ENCODE measurements at places on chromosomes 12 and 14.

GRCh38 chr14:95609398-95609990 is 74.6 kb downstream of the GLRX5 start:
- no peak for DNase-seq

DNA sequence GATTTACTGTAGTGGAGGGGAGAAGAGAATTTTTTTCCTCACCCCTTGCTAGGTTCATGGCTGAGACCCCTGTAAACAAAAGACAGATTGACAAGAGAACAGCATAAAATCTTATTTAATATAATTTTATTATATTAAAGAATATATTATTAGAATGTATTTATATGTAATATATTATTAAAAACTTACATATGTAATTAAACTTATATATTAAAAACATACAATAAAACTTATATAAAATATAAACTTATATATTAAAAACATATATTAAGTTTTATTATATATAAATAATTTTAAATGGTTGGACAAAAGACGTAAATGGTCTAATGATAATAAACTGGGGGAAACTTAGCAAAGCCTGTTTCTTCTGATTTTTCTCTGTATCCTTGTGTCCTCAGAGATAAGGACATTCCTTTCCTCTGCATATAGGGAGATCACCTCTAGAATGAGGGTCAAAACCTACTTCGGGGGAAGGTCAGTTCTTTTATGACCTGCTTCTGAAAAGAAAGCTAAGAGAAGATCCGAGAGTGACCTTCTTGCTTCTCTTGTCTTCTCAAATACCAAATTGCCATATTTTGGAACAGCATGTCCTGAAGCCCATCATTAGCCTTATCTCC is 8.9 kb upstream of the PPM1H start:
- no peak for DNase-seq

DNA sequence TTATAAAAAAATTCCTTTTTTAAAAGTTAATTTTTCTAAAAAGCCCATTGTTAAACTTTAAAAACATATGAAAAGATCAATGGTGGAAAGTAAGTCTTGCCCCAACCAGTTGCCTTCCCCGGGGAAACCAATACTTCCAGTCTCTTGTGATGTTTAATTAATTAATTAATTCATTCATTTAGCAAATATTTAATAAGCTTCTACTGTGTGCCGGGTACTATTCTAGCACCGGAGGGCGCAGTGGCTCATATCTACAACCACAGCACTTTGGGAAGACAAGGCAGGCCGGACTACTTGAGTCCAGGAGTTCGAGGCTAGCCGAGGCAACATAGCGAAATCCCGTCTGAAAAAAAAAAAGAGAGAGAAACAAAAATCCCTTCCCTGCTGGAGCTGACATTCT is 87.4 kb downstream of the HECTD4 start:
- DNase-seq, result no peak

GRCh38 chr12:13900718-13901117 is 80.7 kb downstream of the GRIN2B start:
- no peak for DNase-seq

DNA sequence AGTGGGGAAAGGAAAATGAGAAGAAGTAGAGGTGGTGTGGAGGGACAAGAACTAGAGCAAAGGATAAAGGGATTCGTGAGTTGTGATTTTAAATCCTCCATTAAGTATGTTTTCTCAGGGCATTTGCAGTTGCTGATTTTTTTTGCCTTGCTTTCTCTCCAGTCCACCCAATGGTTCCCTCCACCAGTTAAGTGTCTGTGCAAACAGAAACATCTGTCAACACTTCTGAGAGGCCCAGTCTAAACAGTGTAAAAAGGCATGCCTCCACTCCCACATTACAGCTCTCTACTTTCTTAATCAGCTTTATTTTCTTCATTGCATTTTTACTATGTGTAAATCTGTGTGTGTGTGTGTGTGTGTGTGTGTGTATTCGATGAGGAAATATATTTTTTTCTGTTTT is 141.2 kb downstream of the PPFIA2 start:
- DNase-seq, result no peak

DNA sequence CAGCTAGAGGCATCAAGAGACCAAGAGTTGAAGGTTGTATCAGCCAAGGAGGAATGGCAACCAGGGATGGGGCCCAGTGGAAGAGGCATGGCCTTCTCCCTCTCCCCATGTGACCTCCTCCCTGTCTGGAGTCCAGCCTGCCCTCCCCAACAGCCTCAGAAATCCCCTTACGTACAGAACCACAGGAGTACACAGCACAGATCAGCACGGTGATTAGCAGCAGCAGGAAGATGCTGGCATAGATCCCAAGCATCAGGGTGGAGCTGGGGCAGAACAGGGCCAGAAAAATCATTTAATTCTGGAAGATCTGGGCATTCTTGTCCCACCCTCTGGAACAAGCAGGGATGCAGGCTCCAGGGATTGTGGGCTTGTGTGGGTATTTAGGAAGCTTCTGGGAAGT is 14.4 kb downstream of the ADCY6 start:
- DNase-seq, result no peak

- no peak for DNase-seq
These were observed 30.6 kb upstream of the MSI1 start for GRCh38 chr12:120399531-120399930.

DNA sequence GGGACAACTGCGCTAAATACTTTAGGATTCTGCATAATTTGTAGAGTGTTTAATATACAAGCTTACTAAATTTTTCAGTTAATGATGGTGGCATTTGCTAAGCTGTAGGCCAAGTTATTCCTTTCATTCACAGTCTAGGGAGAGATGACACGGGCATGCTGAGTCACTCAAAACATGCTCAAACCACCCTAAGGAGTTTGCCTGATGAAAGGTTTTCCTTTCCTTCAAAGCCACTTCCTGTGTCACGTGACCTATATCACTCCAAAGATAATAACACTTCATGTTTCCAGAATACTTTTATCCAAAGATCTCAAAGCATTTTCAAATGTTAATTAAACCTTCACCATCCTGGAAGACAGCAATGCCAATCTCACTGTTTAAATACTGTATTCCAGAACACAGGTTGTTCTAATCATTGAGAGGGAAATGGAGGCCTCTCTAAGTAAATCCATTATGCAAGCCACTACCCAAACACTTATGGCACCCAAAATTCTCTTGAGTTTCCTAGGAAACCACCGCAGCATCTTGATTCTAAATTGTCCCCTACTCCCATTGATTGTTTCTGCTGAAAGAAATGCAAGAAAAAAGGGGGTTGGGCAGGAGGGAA is 207.0 kb upstream of the CDKN3 start:
- DNase-seq, result no peak

GRCh38 chr12:47870175-47870781 is 34.5 kb downstream of the VDR start:
- DNase-seq, result no peak

- no peak for DNase-seq
These were observed 23.4 kb upstream of the MAP3K9 start for GRCh38 chr14:70832561-70833305.

DNA sequence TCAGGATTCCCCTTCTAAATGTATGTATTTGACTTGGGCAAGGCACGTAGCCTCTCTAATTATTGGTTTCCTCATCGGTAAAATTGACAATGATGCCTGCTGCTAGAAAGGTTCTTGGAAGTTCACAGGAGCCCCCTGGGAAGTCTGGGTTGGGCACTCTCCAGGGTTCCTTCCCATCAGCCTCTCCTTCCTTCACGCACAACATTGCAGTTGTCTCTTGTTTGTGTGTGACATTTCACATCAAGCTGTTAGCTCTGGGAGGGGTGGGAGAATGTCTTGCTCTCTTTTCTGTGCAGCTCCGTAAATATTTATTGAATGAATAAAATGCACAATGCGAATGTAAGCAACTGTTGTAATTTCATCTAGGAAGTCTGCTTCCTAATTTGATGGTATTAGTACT is 153.2 kb upstream of the PRICKLE1 start:
- no peak for DNase-seq

- DNase-seq, result no peak
These were observed 35.8 kb downstream of the PRMT8 start for GRCh38 chr12:3526776-3527175.

- DNase-seq, result peak; percentile 27
These were observed 150.3 kb downstream of the TGFB3 start for GRCh38 chr14:75831455-75831854.

DNA sequence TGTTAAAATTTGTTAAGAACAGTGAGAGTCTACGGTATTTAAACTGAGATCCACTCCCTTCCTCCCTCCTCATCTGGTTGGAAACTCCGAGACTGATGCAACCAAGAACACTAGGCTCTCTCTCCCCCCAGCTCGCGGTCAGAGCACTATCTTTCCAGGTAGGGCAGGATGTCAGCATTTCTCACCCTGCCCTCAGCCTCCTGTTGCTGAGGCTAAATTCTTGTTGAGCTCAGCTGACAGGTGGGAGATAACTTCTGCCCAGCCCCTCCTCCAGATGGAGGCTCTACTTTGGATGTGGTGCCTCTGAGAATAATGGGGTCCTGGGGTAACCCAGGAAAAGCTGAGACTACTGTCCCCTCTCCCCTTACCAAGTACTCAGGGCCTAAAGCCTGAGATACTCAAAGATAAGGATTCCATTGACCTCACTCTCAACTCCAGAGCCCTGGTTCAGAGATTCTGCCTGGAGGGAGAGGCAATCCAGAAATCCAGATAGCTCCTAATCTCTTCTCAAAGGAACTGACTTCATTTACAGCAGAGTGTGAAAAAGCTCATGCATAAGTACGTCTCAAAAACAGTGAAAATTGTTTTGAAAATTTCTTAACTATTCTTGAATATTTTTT is 110.1 kb downstream of the EML5 start:
- no peak for DNase-seq

- DNase-seq, result no peak
These were observed 20.5 kb downstream of the VCPKMT start for GRCh38 chr14:50095895-50096294.

DNA sequence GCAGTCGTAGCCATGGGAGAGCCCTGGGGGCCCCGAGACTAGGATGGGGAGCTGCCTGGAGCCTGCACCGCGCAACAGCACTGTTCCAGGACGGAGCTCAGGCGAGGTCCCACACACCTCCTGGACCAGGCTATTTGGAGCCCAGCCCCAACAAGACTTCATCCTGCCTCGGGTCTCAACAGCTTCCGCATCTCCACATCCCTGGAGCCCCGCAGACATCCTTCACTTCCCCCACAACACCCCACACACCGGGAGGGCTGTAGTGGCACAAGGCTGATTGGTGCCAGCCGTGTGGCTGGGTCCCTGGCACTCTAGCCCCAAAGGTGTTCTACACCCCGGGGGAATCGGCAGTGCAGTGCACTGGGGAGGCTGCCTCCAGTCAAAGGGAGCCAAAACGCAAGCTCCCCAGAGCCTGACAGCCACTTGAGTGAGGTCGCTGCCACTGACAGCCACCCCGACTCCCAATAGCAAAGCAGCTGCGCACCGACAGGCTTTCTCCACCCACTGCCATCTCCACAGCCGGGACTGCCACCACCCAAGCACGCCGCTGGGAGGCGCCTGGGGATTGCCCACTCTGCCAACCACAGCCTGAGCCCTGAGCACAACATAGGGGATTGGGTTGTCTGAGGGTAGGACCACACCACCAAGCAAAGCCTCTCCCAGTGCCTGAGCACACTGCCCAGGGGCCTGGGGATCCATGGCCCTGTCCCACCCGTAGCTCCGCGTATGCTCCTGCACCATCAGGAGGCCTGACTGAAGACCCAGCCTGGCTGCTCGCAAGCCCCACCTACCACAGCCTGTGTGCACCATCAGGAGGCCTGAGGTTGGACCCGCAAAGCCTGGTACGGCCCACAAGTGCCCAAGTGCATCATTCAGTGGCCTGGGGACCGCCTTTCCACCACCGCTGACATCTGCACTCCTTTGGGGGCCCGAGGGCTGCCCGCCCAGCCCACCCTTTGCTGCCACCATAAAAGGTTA is 13.2 kb upstream of the KLRF1 start:
- DNase-seq, result peak; percentile 95

DNA sequence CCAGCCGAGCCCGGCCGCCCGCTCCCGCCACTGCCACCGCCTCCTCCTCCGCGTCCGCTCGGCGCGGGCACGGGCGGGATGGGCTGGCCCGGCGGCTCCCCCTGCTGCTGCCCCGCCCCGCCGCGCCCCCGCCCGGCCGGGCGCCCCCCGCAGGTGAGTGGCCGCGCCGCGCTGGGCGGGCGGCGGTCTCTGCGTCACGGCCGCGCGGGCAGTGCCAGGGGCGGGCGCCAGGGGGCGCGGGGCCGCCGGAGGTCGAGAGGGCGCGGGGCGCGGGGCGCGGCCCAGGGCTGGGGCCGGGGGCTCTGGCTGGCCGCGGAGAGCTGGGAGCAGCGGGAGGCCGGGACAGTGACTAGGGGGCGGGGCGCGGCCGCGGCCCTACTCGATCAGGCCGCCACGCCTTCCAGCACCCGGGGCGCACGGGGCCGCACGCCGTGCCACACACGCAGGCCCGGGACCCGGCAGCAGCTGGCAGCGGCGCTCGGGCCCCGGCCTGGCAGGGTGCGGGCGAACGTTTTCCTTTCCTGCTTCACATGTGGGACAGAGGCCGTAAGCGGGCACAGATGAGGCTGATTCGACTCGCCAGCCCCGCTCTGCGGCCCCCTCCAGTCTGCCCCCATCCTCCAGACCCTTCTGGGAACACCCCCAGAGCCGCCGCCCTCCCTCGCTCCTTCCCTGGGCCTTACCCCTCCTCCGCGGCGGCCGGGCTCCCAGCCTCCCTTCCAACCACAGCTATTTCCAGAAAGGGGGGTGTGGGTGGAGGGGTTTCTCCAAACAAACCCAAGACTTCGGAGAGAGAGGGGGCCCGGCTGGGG is 2.4 kb upstream of the TNS2 start:
- peak; percentile 72 for DNase-seq

DNA sequence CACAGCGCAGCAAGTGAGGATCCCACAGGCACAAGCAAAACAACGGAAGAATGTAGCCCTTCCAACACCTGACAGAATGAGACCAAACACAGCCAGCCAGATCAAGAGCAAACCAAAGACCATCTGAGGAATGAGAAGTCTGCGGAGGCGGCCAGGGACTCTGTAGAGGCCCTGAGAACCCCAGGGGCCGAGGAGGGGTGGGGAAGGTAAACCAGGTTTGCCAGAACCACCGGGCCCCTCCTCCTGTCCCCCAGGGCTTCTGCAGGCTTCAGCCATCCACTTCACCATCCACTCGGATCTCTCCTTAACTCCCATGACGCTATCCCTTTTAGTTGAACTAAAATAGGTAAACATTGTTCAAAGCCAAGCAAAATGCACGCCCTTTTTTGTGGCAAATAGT is 37.4 kb downstream of the ZCRB1 start:
- DNase-seq, result no peak

DNA sequence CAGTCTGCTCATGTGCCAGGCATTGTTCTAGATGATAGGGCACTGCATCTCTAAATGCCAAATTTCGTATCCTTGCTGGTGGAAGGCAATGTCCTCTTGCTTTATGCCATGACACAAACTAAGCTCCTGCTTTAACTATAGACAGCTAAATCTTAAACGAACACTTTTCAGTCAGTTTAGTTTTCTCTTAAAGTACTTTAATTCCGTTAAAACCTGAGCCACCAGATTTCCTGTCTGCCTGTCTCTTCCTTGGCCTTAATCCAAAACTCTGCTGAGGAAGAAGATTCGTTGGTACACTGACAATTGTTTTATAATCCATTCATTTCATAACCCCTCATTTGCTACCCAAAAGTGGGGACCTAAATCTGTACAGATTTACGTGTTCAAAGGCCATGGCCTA is 194.4 kb upstream of the BCL2L14 start:
- no peak for DNase-seq

GRCh38 chr12:125871811-125872594 is 806.8 kb downstream of the AACS start:
- no peak for DNase-seq

All from activated CD8-positive, alpha-beta memory T cell treated with anti-CD3 and anti-CD28 coated beads, Interleukin-2, amount 50 U/mL, for 4 hours (primary cell).